ENCODE measurements at places on chromosomes 6 and 20.

DNA sequence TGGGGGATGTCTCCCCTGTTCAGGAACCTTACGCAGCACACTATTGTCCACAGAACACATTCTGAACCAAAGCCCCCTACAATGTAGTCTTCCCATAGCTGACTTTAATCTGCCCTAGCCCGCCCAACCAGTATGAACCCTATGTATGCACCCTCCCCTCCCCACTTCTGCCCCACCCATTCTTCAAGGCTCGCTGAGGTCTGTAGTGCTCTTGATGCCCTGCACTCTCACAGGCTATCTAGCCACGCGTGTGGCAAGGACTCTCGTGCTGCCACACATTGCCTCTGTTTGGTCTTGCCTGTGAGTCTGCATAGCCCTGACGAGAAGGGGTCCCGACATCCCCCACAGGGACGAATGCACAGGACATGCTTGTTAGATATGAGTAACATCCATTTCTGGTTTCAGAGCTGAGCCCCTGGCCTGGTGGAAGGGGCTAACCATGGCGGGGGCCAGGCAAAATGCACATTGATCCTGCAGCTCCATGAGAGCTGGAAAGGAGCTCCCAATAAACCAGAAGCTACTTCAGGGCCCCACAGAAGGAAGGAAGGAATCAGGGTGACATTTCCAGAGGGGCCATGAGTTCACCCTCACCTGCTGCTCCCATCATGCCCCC lies 22.6 kb downstream of the MOCS1 start:
- no peak for DNase-seq

DNA sequence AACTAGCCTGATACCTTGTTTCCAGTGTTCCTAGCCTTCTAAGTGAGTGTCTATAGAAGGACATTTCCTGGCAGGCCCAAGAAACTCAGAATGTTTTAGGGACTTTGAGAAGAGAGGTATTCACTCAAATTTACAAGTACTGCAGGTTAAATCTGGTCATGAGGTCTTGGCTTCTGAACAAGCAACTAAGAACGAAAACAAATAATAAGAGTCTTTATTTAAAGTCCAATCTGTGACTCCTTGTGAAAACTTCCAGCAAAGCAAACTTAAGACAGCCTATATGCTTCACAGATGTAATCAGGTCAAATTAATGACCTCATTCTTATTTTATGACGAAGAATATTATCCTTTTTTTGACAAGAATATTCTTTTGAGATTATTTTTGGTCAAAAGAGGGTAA lies 79.4 kb upstream of the PRSS16 start:
- no peak for DNase-seq

- DNase-seq = peak; percentile 47
Measured at GRCh38 chr6:21628160-21628559, 34.6 kb downstream of the SOX4 start.

GRCh38 chr20:23308908-23309307 lies 41.7 kb upstream of the NXT1 start:
- DNase-seq = no peak

DNA sequence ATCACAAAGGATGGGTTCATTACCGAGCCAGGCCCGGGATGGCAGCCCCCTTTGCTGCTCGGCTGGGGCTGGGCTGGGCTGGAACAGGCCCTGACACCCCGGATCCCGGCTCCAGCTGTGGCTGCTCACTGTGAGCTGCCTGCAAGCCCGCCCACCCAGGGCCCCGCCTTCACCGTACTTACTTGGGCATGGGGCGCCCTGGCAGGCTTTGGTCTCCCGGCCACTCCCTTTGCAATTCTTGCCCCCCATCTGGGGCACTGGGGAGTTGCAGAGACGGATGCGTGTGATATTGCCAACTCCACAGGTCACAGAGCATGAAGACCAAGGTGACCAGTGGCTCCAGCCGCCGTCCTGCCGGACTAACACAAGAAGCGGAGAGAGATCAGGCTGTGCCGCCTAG lies 16.7 kb downstream of the THBS2 start:
- DNase-seq = no peak

GRCh38 chr6:36917541-36918193 lies 31.9 kb downstream of the C6orf89 start:
- DNase-seq = no peak

GRCh38 chr6:9412951-9413559 lies 977.7 kb upstream of the SLC35B3 start:
- no peak for DNase-seq

GRCh38 chr6:170365593-170365992 lies 59.0 kb downstream of the FAM120B start:
- no peak for DNase-seq

DNA sequence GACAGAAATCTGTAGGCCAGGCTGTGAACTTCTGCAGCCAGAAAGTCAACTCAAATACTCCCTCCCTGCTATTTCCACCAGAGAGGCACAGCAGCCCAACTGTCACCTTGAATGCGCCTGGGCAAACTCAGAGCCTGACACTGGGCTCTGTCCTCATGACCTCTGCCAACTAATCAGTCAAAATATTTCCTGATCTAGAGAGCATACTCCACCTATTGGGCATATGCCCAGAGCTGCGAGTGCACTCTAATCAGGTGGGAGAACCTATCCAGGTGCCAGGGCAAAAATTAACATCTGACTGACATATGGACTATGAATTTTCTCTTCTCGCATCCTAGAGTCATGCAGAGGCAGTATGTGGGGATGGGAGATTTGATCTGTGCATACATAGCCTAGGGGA lies 406.3 kb upstream of the RUNX2 start:
- no peak for DNase-seq

- DNase-seq = no peak
Measured at GRCh38 chr6:15344192-15344519, 98.3 kb downstream of the JARID2 start.

All from inflammatory macrophage (primary cell).